ENCODE measurements at places on chromosomes 6 and 20. TPM values are rescaled to one million over a fixed set of nuclear protein-coding genes. Genes with fewer than 3 reads are reported as not detected.

- peak; percentile 25 for DNase-seq
Observed at GRCh38 chr6:149716181-149716963, 1.5 kb downstream of the LATS1 start.

DNA sequence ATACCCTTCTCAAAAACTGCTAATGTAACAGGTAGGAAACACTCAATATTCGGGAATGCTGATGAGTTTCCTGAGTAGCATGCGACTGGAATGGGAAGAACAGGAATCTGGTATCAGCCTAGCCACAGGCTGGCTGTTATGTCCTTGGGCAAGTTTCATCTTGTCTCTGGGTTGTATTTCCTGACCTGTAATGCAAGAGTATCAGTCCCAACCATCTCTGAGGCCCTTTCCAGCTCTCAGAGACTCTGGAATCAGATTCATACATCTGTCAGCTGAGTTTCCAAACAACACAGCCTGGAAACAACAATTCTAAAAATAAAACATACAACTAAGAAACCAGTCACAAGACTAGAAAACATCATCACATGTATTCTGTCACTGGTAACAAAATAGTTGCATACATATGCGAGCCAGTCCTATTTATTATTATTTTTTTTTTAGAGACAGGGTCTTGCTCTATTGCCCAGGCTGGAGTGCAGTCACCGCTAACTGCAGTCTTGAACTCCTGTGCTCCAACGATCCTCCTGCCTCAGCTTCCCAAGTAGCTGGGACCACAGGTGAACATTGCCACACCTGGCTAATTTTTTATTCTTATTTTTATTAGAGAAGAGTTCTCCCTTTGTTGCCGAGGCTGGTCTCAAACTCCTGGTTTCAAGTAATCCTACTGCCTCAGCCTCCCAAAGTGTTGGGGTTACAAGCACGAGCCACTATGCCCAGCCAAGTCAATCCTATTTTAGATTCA, 16.7 kb upstream of the TFAP2A start:
- DNase-seq: no peak

GRCh38 chr20:37839432-37839827, 63.5 kb upstream of the VSTM2L start:
- no peak for DNase-seq

- DNase-seq: peak; percentile 14
Observed at GRCh38 chr6:26003102-26003694, 40.6 kb downstream of the TRIM38 start.

GRCh38 chr20:63648895-63649589, 4.2 kb downstream of the STMN3 start:
- DNase-seq: no peak

- peak; percentile 42 for DNase-seq
Observed at GRCh38 chr6:75855052-75855451, 106.0 kb downstream of the MYO6 start.

DNA sequence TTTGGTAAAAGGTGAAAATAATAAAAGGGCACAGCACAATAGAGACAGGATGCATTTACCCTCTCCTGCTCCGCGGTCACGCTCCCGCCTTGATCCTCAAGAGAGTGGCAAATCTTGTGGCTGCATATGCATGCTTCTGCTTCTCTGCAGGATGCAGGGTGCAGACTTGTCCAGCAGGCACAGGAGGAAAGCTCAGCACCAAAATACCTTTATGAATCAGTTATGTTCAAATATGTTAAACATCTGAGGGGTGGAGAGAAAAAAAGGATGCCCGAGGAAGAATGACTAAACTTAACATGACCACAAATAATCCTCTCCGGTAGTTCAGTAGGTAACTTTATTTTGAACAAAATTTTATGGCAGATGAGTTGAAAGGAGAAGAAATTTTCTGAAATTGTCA, 366.1 kb upstream of the SOX4 start:
- peak; percentile 61 for DNase-seq

- no peak for DNase-seq
Observed at GRCh38 chr6:132400555-132400882, 756 bp downstream of the MOXD1 start.

DNA sequence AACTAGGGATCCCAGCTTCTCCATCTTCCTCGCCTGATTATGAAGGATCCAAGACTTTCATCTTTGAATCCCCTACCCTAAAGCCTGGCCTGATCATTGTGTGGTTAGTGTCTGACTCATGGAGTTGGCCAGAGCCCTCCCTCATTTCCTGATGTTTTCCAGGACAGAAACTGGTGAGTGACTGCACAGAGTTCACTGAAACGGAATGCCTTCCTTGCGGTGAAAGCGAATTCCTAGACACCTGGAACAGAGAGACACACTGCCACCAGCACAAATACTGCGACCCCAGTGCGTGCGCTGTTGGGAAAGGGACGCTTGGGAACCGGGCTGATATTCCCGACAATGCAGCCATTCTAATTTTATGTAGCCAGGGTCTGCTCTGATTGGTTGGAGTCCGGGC, 4.0 kb downstream of the CD40 start:
- peak; percentile 77 for DNase-seq

DNA sequence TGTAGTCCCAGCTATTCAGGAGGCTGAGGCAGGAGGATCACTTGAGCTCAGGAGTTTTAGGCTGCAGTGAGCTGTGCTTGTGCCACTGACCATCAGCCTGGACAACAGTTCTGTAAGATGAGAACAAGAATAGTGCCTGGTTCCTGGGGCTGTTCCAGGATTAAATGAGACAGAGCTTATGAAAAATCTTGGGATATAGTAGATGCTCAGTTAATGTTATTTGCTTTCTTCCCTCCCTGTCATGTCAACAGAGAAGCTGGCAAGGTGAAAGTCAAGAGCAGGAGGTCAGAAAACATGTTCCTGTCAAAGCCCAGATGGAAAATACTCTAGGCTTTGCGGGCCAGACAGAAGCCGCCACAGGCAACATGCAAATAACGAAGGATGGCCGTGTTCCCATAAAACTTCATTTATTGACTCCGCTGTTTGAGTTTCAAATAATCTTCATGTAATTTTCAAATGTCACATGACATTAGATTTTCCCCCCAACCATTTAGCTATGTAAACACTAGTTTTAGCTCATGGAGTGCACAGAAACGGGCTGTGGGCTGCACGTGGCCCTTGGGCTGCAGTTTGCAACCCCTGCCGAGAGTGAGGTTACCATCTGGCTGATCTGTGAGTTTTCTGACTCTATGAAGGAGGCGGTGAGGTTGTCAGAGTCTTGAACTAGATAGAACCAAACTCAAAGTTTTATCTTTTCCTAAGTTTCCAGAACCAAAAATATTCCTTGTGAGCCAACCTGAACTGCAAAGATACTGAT, 63.4 kb upstream of the PMEPA1 start:
- no peak for DNase-seq

DNA sequence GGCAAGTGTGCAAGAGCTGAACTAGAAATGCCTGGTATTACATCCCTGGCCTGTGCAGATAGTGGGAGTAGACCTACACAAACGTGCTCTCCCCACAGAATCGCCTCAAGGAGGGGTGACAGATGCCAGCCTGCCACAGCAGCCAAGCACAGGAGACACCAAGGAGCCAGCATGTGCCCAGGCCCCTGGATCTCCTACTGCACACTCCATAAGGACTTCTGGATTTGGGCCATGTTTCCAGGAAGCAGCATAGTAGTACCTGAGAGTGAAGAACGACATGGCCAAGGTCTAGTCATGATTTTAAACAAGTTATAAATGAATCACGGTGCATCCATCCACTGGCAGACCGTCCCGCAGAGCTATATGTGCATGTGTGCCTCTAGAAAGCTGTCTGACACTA, 232.2 kb downstream of the SYNDIG1 start:
- DNase-seq: no peak

GRCh38 chr6:101762851-101763250, 369.3 kb downstream of the GRIK2 start:
- no peak for DNase-seq

DNA sequence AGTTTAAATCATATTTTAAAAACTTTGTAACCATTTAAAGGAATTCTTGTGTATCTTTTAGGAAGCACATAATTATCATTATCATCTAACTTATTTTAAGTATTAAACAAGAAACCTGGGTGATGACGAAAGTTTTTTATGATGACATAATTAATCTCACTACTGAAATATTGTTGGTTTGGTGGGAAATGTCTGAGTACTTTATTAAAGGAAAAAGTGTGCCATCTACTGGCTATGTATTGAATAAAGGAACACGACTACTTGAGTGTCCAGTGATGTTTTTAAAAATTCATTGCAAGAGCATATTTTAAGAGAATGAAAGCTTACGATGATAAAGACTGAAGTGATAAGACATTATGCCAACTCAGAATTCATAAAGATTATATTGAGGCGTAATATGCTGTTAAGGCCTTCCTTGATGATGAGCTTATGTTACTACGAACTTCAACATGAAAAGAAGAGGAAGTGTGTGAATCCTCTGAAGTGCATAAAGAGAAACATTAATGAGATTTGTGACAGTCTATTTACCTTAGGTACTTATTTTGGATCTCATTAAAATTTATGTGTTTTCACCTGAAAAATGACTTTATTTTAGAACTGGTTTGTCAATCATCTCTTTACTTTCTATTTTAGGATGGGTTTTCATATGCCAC, 12.0 kb upstream of the TRMT11 start:
- DNase-seq: peak; percentile 32

DNA sequence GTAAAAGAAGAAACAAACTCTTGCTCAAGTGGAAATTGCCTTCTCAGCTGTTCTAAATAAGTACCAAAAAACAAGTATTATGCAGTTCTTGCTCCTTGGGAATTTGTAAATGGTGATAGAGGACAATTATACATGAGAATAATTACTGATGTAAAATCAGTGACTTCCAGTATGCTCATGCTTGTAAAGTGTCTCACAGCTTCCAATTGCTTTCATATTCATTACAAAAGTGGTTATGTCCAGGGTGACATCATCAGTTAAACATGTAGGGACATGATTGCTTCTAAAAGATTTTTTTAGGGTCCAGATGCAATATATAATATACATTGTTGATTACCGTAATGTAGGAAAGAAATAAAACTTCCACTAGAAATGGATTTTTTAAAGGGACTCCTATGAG, 122.8 kb upstream of the B3GAT2 start:
- peak; percentile 49 for DNase-seq

- peak; percentile 70 for DNase-seq
Observed at GRCh38 chr6:107539409-107539808, 49.5 kb downstream of the SOBP start.

GRCh38 chr6:45421709-45422502, 44.2 kb upstream of the SUPT3H start:
- peak; percentile 58 for DNase-seq

DNA sequence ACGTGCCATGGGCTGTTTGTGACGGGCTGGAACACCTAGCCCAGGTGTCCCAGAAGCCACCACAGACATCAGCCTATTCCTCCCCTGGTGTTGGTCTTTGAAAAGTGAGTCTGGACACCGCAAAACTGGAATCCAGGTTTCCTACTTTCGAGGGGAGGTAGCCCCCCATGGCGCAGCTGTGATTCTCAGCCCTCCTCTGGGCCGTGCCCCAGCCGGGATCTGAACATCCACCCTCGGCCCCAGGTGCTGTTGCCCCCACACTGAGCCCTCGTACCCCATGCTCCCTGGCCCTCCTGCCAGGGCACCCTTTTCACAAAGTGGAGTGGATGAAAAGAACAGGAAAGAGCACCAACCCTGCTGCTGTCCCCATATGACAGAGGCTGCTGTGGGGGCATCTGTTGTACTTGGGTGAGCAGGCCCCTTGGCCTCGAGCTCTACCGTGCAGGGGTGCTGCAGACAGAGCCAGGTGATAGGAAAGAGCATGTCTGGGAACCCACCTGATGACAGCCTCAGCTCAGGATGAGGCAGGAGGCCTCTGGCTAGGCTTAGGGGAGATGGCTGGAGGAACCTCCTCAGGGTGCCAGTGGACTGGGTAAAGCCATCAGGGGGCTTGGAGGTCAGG, 18.8 kb upstream of the MAS1L start:
- no peak for DNase-seq

- DNase-seq: no peak
Observed at GRCh38 chr20:42938441-42939205, 251.1 kb downstream of the PTPRT start.

GRCh38 chr20:64245746-64246595, 9.6 kb upstream of the PCMTD2 start:
- DNase-seq: no peak

DNA sequence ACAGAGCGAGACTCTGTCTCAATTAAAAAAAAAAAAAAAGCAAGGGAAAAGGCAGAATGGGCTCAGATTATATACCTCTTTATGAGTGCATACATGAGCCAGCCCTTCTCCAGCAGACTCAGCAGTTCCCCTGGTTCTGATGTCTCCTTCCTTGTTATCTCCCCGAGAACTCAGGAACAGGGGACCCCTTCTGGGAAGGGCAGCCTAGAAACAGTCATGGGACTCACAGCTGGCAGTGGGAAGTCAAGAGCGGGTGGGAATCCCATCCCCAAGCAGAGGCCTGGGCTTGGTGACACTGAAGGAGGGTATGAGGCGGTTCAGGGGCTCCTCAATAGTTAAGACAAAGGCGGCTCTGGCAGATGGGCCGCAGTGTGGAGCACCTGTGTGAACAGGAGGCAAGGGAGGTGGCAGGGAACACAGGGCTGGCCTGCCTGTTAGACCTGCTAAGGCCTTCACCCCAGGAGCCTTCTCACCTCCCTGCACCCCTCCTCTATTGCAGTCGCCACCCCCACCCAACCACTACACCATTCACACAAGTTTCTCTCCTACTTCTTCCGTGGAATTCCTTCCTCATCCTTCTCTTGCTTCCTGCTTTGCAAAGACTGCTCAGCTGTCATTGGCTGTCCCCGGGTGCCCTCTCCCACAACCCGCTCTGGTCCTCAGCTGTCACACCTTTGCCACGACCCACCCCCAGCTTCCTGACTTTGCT, 29.7 kb upstream of the MDFI start:
- no peak for DNase-seq

- no peak for DNase-seq
Observed at GRCh38 chr6:149580880-149581279, 14.7 kb downstream of the GINM1 start.

GRCh38 chr6:158039571-158040050, 57.9 kb downstream of the SYNJ2 start:
- peak; percentile 87 for DNase-seq

GRCh38 chr6:144666781-144667180, 381.6 kb downstream of the UTRN start:
- no peak for DNase-seq

DNA sequence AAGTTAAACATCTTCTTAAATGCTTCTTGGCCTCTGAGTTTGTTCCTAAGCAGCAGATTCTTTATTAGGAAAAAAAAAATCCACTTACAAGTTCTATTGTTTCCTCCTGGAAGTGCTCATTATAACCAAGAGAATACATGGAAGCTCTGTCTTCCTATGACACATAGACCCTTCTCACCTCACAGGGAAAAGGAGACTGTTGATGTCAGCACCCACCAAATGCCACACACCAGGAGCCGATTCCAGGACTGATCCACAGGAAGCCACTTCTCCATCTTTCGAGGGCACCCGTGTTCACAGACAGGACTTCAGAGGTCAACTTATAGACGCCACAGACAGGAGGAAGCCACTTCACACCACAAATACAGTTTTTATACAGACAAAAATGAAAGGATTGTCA, 13.4 kb upstream of the BNIP5 start:
- DNase-seq: peak; percentile 52

Gene MDFI
- total RNA-seq: 144 TPM

Gene TMEM170B
- 1.5 TPM for total RNA-seq

Gene SUPT3H
- total RNA-seq: 12.4 TPM

Gene CST7
- 0.25 TPM for total RNA-seq

Gene OR12D3
- total RNA-seq: not detected

Gene SH3BGRL2
- total RNA-seq: 14.1 TPM
